ENCODE measurements at places on chromosomes 5 and 9.

DNA sequence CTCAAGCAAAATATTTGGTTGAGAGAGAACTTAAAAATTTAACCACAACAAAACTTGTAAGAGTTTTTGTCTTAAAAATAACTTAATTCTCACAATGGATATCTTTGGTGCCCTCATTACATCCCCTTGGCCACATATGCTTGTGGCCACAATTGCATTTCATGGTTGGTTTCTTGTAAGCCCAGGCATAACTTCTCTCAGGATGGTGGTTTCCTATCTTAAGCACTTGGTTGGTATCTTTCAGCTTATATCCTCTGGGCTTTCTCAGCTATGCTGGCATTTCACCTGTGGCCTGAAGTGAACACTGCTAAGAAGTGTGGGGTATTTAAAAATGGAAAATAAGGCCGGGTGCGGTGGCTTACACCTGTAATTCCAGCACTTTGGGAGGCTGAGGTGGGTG lies 212.4 kb upstream of the MEF2C start:
- no peak for DNase-seq

- no peak for DNase-seq
Observed at GRCh38 chr5:38596981-38597380, 40.5 kb upstream of the LIFR start.

DNA sequence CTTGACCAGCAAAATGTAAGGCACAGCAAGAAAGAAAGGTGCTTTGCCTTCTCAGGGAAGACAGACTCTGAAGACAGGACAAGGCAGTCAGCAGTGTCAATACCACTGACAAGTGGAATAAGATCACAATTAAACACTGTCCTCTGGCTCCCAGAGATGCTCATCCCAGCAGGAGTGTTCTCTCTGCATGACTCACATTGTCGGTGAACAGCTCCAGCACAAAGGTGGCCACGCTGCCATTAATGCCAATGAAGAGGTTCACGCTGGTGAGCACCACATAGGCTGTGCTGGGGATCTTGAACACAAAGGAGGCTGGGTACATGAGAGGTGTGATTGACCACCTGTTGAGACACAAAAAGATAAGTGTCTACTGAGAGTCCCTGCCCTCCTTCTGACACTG lies 31.9 kb downstream of the NIPSNAP3B start:
- no peak for DNase-seq

GRCh38 chr5:127236254-127236653 lies 54.3 kb upstream of the MEGF10 start:
- DNase-seq, result no peak

DNA sequence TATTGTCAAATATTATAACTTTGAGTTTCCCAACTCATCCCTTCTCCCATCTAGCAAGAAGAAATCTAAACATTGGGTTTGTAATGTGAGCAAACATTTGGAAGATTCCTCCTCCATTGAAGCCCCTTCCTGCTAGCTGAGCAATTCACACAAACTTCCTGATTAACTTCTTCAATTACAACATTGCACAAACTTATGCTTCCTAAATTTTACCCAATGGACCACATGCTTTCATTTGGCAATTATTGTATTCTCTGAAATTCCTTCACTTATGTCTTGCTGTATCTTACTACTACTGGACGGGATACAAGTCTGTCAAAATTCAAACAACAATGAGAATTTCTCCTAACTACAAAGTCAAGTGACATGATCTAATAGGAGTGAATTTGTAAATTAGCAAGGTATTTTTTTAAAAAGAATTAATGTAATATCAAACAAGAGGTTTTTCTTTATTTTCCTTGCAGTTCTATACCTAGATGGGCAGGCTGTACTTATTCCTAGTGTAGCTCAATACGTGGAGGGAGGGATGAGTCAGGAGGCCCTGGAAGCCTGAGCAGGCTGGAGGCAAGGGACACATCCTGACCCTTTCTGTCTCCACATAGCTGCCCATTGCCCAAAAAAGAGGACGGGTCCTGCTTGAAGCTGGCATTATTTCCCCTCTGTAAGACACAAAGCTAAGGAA lies 11.8 kb upstream of the IFNW1 start:
- no peak for DNase-seq

DNA sequence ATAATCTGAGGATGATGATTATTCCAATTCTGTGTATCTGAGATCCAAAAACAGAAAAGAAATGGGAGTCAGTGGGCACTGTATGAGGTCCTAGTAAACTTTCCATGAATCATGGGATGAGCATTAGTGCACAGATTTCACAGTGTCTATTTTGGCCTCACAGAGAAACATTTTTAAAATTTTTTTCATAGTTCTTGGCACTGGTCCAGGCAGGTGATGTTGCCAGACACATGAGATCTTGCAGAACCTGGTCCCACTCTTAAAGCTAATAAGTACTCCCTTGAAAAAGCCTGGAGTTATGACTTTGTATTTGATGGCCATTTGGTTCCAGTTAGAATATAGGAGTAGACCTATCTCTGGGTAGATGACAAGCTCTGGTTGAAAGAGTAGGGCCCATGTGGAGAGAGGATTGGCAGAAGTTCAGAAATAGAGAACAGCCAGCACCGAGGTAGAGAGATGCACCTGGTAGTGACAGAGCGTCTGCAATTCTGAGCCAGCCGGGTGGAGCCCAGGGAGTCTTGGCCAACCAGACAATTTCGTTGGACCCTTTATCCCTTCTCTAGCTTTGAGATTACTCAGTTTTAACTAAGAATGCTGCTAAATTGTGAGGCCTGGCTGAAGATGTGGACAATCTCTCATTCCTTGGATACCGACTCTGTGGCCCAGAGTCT lies 6.3 kb upstream of the TNFSF15 start:
- DNase-seq, result no peak

DNA sequence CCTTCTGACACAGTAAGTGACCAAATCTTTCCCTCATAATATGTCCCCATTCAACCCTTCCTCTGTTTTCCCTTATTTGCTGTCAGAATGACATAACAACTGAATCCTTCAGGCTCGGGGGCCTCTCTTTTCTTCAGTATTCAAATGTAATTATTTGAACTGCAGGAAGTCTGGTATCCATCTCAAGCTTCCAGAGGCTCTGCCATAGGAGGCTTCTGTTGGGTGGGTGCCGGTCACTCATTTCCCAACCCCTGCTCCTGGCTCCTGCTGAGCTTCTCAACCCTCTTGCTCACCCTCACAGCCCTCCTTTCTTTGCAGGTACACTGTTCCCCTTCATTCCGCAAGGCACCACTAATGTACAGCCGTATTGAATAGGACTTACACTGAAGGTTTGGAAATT lies 151.8 kb upstream of the MAP3K1 start:
- no peak for DNase-seq

GRCh38 chr5:82095536-82095935 lies 123.7 kb downstream of the ATG10 start:
- DNase-seq, result no peak

GRCh38 chr5:171688696-171689495 lies 96.7 kb upstream of the SMIM23 start:
- DNase-seq, result no peak

DNA sequence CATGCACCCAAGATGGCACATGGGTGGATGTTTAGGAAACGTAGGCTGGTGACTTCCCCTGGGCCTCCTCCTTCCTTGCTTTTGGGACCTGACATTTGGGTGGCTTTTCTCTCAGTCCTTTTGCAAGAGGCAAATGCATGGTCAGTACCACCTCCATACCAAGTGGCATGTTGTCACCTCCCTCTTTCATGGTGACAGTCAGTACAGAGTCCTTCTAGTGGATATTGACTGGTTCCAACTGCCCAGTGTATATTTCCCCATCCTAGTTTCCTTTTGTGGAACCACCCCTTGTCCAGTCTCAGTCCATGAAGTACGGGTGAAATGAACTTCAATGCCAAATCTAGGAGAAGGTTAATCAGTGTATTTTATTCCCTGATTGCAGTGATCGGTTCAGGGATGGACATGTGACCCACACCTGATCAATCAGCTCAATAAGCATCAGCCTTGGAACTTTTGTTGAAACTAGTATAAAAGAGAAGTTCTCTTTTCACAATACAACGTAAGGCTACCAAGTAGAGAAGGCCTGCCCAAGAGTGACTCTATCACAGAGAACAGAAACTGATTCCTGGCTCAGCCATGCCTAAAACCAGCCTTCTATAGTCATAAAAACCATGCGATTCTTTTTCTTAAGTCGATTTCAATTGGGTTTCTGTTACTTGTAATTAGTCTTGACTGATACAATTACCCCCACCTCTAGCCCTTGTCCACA lies 143.4 kb upstream of the KLF9 start:
- no peak for DNase-seq

- no peak for DNase-seq
Observed at GRCh38 chr9:131503626-131504465, 1.1 kb downstream of the POMT1 start.

GRCh38 chr5:4370218-4370617 lies 769.9 kb upstream of the ADAMTS16 start:
- no peak for DNase-seq

- no peak for DNase-seq
Observed at GRCh38 chr5:56317923-56318561, 84.9 kb upstream of the ANKRD55 start.

Data from GM04504 (cell line).